ENCODE measurements at places on chromosomes 6 and 20. TPM values are rescaled to one million over a fixed set of nuclear protein-coding genes. Genes with fewer than 3 reads are reported as not detected.

The KCNG1 gene
- 1.1 TPM for total RNA-seq

The ATP9A gene
- 0.38 TPM for total RNA-seq

The RIMS4 gene
- total RNA-seq = not detected

The MAFB gene
- total RNA-seq = 0.09 TPM

The ZKSCAN4 gene
- 6.1 TPM for total RNA-seq

The CRISP3 gene
- not detected for total RNA-seq

The PNRC1 gene
- 66.9 TPM for total RNA-seq

The BNIP5 gene
- not detected for total RNA-seq

The RAET1L gene
- not detected for total RNA-seq

The NEDD9 gene
- total RNA-seq = 114 TPM

The MYLIP gene
- 14.8 TPM for total RNA-seq

The PRRT1 gene
- total RNA-seq = 0.23 TPM

The PDE10A gene
- not detected for total RNA-seq

The SAPCD1 gene
- 12.8 TPM for total RNA-seq

The UNC5CL gene
- 1.3 TPM for total RNA-seq

The STX7 gene
- total RNA-seq = 17.2 TPM

The TNFRSF6B gene
- total RNA-seq = not detected

The MEI4 gene
- not detected for total RNA-seq

The PPP1R3G gene
- not detected for total RNA-seq

The MUC21 gene
- not detected for total RNA-seq

The ELMO2 gene
- total RNA-seq = 80.3 TPM

The COL20A1 gene
- total RNA-seq = not detected

The CRYBG1 gene
- 44.1 TPM for total RNA-seq

The DLK2 gene
- total RNA-seq = not detected

The PAK5 gene
- not detected for total RNA-seq

The HCK gene
- not detected for total RNA-seq
